Purkinje cell (primary cell): ENCODE measurements at places on chromosomes 4 and X. TPM values are rescaled to one million over a fixed set of nuclear protein-coding genes. Genes with fewer than 3 reads are reported as not detected.

Gene APBB2
- polyA plus RNA-seq: 18.8 and 26.5 TPM in 2 replicates

Gene ZFP42
- not detected in 2 replicates for polyA plus RNA-seq

Gene SLC25A53
- polyA plus RNA-seq: 9.4 and 14.1 TPM in 2 replicates

Gene POU4F2
- polyA plus RNA-seq: not detected in 2 replicates

Gene CENPVL2
- 0.35 and 0.92 TPM in 2 replicates for polyA plus RNA-seq

Gene NXF2B
- polyA plus RNA-seq: not detected in 2 replicates

Gene FRAS1
- polyA plus RNA-seq: 2.6 and 8.4 TPM in 2 replicates

Gene SLC26A1
- 1.3 TPM in 1 of 2 replicates, not detected in the other for polyA plus RNA-seq

Gene DUSP9
- polyA plus RNA-seq: not detected in 2 replicates

Gene MAGEB1
- not detected in 2 replicates for polyA plus RNA-seq

Gene TKTL2
- polyA plus RNA-seq: not detected in 2 replicates

Gene USP46
- polyA plus RNA-seq: 80.9 and 83.1 TPM in 2 replicates

Gene SLC16A2
- polyA plus RNA-seq: 1.4 and 2.4 TPM in 2 replicates

Gene TRIM60
- not detected in 2 replicates for polyA plus RNA-seq

Gene CPLX1
- 6.8 and 7.8 TPM in 2 replicates for polyA plus RNA-seq

Gene SSX4
- not detected in 2 replicates for polyA plus RNA-seq

Gene GAGE12H
- polyA plus RNA-seq: not detected in 2 replicates

Gene EOLA2
- polyA plus RNA-seq: 7.1 and 7.5 TPM in 2 replicates

Gene MTMR8
- polyA plus RNA-seq: 0.15 TPM in 1 of 2 replicates, not detected in the other

Gene MAGEB2
- polyA plus RNA-seq: not detected in 2 replicates

Gene TGIF2LX
- not detected in 2 replicates for polyA plus RNA-seq

Gene AMTN
- polyA plus RNA-seq: not detected in 2 replicates

Gene CORIN
- 1.2 and 1.7 TPM in 2 replicates for polyA plus RNA-seq

Gene HSFX3
- 0.20 and 0.27 TPM in 2 replicates for polyA plus RNA-seq

Gene PPEF2
- polyA plus RNA-seq: not detected in 2 replicates

Gene KLF8
- 0.97 and 2.0 TPM in 2 replicates for polyA plus RNA-seq

Gene CACNA1F
- polyA plus RNA-seq: not detected in 2 replicates

Gene SAGE1
- not detected in 2 replicates for polyA plus RNA-seq

Gene ARL9
- polyA plus RNA-seq: 61.4 and 65.9 TPM in 2 replicates

Gene CDX4
- polyA plus RNA-seq: not detected in 2 replicates

Gene GK2
- polyA plus RNA-seq: not detected in 2 replicates

Gene ADH1A
- polyA plus RNA-seq: not detected in 2 replicates

Gene CDS1
- 222 and 257 TPM in 2 replicates for polyA plus RNA-seq

Gene GBA3
- 3.5 TPM in 1 of 2 replicates, not detected in the other for polyA plus RNA-seq

Gene SRPX2
- not detected in 2 replicates for polyA plus RNA-seq

Gene MAOB
- polyA plus RNA-seq: 30.0 and 42.1 TPM in 2 replicates

Gene ODAPH
- polyA plus RNA-seq: 0.94 TPM in 1 of 2 replicates, not detected in the other

Gene GPAT3
- 9.3 and 15.3 TPM in 2 replicates for polyA plus RNA-seq

Gene QRFPR
- not detected in 2 replicates for polyA plus RNA-seq

Gene CNGA1
- 0.46 TPM in 1 of 2 replicates, not detected in the other for polyA plus RNA-seq
